ENCODE measurements at places on chromosomes 5 and 9. TPM values are rescaled to one million over a fixed set of nuclear protein-coding genes. Genes with fewer than 3 reads are reported as not detected.

DNA sequence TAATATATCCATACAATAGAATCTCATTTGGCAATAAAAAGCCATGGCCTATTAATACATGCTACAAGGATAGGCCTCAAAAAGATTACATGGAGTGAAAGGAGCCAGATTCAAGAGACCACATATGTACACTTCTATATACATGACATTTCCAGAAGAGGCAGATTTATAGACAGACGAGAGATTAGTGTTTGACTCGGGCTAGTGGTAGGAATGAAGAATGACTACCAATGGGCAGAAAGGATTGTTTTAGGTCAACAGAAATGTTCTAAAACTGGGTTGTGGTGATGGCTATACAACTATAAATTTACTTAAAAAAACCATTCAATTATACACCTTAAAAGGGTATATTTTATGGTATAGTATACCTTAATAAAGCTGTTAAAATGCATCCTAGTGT, 41.9 kb downstream of the SETX start:
- no peak for DNase-seq

Gene ADAMTS12
- total RNA-seq = 7.6 TPM

Gene SPATA31C2
- total RNA-seq = not detected

DNA sequence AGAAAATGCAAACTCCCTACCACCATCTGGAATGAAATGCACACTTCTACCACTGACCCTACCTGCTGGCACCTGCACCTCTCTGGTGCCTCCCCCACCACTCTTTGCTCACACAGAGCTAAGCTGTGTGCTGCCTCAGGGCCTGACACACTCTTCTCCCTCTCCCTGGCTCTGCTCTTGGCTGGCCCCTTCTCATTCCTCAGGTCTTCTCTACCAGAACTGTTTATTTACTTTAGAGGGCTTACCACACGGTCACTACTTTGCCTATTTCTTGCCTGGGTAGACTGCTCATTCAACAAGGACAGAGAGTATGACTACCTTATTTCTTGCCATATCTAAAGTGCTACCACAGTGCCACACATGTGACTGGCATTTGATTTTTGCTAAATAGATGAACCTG, 3.3 kb downstream of the REEP5 start:
- DNase-seq = no peak

Gene ANGPTL2
- total RNA-seq = 11.4 TPM

DNA sequence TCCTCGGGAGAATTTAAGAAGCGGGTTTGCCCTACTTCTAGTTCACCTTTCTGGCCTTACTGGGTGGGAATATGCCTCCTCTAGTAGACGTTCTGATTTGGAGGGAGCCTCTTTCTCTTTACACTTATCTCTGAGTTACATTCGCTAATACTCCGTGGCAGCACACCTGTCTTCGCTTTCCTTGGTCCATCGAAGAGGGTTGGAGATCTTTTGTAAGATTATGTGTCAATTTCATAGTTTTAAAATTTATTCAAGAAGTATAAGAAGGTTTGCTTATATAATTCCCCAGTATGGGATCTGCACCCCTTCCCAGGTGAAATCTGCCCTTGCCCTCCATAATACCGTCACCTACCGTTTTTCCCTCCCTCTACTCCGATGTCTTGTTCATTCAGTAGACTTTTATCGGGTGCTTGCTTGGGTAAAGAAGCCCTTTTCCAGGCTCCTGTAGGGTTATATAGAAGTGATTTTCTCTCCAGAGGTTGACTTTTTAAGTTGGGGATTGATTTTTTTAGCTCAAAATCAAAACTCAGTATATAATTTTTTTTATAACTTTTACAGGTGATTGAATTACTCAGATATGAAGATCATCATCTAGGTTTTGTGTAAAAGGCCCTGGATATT, 1.1 kb downstream of the GPBP1 start:
- DNase-seq = no peak

- no peak for DNase-seq
Measured at GRCh38 chr5:57102905-57103255, 71.0 kb upstream of the GPBP1 start.

DNA sequence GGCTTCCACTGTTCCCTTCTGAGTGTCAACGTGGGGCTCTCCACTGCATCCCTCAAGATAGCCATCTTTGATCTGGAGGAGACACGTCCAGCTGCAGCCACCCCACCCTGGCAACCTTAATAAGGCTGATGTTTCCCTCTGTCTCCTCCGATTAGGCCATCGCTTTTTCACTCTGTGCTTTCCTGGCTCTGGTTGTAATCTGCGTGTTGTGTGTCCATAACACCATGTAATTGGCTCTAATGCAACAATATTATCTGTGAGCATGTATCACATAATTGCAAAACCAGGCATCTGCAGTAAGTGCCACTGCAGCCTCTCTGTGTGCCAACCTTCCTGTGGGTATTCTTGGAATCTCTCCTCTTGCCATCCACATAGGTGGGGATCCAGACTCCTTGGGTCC, 249.9 kb upstream of the PANK3 start:
- DNase-seq = no peak

DNA sequence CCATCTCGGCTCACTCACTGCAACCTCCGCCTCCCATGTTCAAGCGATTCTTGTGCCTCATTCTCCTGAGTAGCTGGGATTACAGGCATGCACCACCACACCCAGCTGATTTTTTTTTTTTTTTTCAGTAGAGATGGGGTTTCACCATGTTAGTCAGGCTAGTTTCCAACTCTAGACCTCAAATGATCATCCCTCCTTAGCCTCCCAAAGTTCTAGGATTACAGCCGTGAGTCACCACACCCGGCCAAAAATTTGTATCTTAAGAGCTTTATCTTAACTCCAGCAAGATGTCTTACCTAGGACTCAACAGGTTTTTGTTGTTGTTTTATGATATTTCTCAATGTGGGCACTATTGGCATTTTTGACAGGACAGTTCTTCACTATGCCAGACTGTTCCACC, 27.9 kb downstream of the LYRM7 start:
- DNase-seq = no peak

Gene ENC1
- 18.8 TPM for total RNA-seq

DNA sequence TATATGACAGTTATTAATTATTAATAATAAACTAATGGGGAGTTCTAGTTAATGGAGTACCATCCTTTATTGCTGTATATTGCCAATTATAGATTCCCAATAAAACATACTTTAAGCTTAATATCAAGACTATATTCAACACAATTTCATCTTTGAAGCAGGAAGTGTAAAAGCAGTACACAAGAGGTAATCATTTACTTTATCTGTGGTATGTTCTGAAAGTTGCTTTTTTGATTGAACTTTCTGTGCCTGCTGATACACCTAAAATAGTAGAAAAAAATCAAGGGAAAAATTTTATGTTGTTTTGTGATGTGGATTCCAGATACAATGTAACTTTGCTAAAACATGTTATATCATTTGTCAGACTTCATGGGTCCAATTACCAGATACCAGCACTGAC, 58.0 kb downstream of the ACO1 start:
- no peak for DNase-seq

Gene SEMA4D
- 49.9 TPM for total RNA-seq

- DNase-seq = no peak
Measured at GRCh38 chr9:27371382-27371781, 74.4 kb upstream of the EQTN start.

DNA sequence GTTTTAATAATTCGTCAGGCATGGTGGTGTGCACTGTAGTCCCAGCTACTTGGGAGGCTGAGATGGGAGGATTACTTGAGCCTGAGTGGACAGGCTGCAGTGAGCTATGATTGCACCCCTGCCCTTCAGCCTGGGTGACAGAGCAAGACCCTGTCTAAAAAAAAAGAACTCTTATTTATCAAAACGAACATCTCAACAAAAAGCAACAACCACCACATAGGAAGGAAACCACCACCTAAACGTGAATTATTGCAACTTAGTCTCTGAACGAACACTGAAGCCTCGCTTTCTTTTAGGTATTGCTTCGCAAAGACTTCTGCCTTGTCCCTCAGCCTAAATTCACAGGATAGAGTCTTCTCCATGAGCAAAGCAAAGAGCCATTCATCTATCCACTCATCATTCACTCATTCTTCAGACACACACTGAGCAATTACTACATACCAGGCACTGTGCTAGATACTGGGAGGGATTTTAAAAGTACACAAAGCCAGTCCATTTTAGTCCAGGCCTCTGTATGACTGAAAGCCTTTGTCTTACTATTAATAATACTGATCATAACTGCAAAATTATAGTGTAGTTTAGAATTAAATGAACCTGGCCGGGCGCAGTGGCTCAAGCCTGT, 57.4 kb downstream of the THBS4 start:
- DNase-seq = no peak
